Stimulated activated naive CD4-positive, alpha-beta T cell treated with Interleukin-2 at 50 U/mL for 16 hours (primary cell): ENCODE measurements at places on chromosomes 5 and 9.

- no peak for DNase-seq
Observed at GRCh38 chr9:121298689-121299466, 30.9 kb downstream of the GSN start.

DNA sequence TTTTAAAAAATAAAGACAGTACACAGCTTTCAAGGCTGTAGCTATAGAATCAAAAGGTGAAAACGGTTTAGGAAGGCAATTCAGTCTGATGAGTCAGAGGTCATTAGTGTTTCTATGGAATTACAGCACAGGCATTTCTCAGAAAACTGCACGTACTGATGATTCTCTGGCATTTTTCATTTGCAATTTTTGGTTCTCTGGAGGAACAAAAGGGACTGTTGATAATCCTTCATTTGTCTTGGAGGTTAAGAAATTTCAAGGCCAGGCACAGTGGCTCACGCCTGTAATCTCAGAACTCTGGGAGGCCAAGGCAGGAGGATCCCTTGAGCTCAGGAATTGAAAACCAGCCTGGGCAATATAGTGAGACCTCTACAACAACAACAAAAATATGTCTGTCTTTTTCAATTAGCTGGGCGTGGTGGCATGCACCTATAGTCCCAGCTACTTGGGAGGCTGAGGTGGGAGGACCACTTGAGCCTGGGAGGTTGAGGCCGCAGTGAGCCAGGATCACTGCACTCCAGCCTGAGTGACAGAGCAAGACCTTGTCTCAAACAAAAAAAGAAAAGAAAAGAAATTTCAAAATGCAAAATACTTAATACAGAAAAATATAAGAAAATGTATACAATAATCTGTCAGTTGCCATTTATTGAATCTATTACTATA, 27.3 kb downstream of the NR6A1 start:
- DNase-seq, result no peak

DNA sequence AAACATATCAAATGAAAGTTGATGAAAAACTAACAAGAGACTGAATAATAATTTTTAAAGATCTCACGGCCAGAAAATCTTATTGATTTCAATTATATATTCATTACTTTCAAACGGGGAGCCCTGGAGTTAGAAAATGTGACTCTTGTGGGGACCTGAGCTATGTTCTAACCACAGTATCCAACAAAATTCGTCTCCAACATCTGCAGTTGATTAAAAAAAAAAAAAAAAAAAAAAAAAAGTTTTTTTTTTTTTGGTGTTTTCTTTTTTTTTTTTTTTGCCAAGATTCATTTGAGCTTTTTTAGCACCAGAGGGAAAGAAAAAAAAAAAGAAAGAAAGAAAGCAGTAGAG, 144.3 kb upstream of the PIK3R1 start:
- no peak for DNase-seq

- no peak for DNase-seq
Observed at GRCh38 chr9:102550266-102550665, 444.9 kb upstream of the CYLC2 start.

DNA sequence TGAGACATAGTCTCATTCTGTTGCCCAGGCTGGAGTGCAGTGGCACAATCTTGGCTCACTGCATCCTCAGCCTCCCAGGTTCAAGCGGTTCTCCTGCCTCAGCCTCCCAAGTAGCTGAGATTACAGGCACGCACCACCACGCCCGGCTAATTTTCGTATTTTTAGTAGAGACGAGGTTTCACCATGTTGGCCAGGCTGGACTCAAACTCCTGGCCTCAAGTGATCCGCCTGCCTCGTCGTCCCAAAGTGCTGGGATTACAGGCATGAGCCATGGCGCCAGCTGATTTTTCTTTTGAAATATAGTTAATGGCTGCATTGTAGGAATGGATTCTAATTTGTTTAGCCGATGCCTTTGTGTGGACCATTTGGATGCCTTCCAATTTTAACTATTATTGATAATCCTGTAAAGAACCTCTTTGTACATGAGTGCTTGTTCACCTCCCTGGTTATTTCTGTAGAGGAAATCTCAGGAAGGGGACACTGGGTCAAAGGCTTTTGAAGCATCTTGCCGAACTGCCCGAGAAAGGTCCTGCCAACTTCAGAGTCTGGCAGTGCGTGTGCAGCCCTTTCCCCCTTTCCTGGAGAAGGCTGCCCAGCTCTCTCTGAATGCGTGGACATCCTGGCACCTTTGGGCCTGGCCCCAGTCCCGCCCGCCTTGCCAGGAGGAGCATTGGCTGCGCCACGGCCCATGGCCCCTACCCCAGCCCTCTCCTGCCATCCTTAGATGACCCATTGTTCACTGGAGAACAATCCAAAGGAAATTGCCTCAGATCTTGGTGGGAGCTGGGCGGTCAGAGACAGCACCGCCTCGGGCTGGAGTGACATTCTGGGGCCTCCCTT, 8.9 kb upstream of the NUP214 start:
- DNase-seq, result no peak

DNA sequence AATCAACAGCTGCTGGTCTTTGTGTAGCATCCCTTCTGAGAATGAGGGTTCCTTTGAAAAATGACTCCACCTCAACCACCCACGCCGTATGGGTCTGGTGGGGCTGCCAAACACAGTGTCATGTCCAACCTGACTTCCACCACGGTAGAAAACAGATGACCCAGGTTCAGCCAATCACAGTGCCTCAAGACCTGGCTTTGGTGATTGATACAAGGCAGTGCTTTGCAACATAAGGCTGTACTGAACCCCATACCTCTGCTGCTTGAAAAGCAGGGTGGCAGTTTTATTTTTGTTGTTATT, 11.5 kb upstream of the TGFBR1 start:
- DNase-seq, result no peak

DNA sequence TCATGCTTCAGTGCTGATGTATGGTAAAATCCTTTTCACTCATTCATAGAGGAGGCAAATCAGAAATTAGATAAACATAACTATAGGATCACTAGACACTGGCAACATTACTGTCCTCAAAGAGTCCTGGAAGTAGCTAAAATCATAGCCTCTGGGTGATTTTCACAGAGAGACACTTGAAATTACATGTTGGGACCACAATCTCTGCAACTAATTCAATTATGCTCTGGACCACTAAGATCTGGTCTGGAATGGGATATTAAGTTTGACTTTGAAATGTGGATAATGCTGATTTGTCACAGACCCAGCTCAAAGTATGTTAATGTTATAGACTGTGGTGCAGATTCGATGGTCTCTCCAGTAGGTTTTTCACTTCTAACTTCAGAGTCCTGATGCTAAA, 214.6 kb upstream of the CCNH start:
- no peak for DNase-seq
